Right renal cortex interstitium (tissue), 3 donors: ENCODE measurements at places on chromosomes 3 and 15.

DNA sequence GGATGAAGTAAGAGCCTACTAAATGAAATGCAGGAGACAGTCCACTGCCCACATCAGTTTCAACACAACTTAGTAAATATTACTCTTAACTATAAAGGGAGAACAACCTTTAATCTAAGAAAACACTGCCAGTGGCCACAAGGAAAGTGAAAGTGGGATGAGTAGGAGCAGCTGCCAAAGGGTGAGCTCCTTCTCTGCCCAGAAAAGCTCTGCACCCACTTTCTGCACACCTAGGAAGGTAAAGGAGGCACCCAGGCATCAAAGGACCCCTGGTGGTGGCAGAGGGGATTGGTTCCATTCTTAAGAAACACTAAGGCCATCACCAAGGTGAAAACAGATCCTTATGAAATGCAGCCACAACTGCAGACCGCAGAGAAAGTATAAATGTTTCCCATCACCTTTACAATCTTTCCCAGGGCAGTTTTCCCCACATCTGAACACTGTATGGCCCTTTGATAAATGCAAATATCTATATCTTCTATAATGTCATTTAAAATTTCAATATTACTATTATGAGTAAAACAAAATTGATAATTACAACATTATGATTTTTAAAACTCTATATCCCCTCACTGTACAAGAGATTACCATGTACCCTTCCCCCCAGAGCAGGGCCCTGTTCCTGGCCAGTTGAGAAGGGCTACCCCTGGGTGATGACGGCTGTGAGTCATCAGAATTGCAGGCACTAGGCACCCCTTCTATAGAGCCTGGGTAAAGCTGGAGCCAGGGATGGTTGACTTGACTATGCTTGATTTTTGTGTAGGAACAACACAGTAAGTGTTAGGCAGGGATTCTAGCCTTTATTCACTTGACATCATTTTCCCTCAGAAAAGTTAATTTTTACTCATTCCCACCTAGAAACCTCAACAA is 92.0 kb downstream of the SNRK start:
- DNase-seq, result no peak

- DNase-seq, result no peak
Measured at GRCh38 chr3:42184651-42185443, 81.1 kb downstream of the CCK start.

GRCh38 chr15:48031466-48031865 is 89.3 kb upstream of the SLC24A5 start:
- no peak for DNase-seq

GRCh38 chr15:81887912-81888311 is 157.9 kb downstream of the MEX3B start:
- DNase-seq, result no peak

- no peak for DNase-seq
Measured at GRCh38 chr3:130843441-130843840, 50.4 kb upstream of the ATP2C1 start.

- no peak for DNase-seq
Measured at GRCh38 chr3:183906234-183906921, 21.7 kb upstream of the PARL start.

DNA sequence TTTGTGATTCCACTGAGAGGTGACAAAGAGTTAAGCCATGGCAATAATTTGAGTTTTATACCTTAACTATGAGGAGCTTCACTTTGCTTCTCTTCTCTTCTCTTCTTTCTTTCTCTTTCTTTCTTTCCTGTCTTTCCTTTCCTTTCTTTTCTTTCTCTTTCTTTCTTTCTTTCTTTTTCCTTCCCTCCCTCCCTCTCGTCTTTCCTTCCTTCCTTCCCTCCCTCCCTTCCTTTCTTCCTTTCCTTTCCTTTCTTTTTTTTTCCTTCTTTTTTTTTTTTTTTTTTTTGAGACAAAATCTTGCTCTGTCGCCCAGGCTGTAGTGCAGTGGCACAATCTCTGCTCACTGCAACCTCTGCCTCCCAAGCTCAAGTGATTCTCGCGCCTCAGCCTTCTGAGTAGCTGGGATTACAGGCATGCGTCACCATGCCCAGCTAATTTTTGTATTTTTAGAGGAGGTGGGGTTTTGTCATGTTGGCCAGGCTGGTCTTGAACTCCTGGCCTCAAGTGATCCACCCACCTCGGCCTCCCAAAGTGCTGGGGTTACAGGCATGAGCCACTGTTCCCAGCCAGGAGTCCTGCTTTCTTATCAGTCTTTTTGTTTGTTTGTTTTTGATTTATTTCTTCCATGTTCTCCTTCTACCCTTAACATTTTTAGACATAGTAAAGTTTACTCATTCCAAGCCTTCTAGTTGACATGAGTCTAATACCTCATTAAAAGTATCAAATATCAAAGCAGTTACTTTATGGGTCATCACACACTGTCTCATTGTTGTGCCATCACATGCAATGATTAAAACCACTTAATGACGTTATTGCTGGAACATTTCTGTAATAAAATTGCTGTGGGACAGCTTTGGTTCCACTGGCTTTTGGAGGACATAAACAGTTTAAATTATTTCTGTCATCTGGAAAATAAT is 29.9 kb downstream of the SLC49A4 start:
- DNase-seq, result no peak

GRCh38 chr3:68136411-68136810 is 482.0 kb upstream of the SUCLG2 start:
- no peak for DNase-seq

DNA sequence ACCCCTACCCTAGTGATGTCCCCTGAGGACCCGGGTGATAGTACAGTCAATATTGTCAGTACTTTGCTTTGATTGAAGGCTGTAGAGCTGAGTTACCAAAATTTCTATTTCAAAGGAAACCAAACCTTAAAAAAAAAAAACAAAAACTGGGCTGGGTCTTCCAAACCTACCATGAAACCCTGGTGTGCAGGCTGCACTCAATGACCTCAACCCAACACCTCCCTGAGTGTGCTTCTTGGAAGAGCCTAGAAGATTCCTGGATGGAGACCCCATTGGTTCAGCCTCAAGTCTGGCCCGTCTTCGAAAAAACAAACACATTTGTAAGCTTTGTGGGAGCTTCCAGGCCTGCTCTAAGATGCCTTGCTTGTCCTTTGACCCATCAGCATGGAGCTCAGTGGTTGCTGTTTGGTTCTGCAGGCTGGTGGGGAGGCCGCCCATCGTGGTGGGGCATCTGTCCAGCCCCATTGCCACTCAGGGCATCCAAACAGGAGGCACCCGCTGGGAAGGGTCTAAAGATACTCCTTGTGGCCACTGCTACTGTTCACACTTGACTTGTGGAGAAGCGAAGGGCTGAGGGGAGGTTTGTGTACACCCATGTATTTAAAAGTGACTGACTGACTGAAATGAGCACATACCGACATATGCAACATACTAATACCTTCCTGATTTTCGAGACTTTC is 32.2 kb downstream of the CRTAP start:
- no peak for DNase-seq

DNA sequence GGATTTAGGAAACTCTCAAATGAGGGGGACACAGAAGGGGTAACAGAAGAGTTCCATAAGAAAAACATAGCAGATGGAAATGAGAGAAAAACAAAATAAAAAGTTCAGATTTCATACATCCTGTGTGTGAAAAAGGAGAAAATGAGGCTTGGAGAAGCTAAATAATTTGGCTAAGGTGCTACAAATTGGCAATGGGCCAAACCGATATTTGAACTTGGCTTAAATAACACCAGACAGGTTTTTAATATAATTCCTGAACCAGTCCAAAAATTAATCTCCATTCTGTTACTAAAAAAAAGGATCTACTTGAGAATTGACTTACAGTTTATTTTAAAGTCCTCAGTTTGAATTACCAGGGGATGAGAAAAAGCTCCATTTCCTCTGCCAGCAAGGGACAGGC is 342.9 kb upstream of the DPH6 start:
- no peak for DNase-seq

GRCh38 chr3:42780398-42780797 is 7.3 kb upstream of the CCDC13 start:
- DNase-seq, result no peak

- no peak for DNase-seq
Measured at GRCh38 chr15:68704496-68705021, 116.1 kb downstream of the ANP32A start.

DNA sequence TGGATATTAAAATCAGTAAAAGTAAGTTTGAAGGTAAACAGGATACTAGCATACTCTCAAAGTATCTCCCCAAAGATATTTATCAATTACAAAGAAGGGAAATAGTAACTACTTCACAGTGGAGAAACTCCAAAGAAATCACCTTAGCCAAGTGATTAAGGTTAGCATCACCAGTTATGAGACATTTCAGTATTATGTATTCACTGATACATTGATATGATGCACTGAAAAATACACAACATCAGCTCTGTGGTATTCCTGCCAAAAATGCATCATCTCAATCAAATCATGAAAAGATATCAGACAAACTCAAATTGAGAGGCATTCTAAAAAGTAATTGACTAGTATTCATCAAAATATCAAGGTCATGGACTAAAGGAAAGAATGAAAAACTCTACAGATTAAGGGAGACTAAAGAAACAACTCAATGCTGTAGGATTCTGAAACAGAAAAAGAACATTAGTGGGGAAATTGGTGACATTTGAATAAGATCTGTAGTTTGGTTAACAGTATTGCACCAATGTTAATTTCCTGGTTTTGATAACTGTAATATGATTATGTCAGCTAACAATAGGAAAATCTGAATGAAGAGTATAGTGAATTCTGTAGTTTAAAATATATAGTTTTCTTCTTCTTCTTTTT is 215.4 kb downstream of the UACA start:
- DNase-seq, result no peak

DNA sequence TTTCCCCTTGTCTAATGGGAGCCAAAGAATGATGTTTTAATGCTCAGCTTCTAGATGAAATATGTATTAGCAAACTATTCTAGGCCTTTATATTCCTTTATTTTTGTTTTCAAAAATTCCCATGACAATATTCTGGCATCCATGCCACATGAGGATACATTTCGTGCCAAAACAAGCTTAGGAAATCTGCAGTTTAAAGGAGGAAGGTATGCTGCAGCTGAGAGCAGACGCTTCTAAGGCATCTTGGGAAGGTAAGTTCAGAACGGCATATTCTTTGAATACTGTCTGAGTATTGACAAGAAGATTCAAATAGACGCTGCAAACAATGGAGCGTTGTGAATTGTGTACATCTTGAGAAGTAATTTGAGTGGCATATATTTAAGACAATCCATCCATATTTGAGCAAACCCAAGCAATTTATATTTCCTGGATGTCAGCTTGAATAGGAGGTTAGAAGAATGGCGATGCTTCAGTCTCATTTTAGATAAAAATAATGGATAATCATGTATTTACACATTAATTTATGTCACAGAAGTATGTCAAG is 158.6 kb downstream of the RAP2B start:
- no peak for DNase-seq

GRCh38 chr3:58946875-58947274 is 103.0 kb downstream of the CFAP20DC start:
- no peak for DNase-seq

- DNase-seq, result no peak
Measured at GRCh38 chr3:36597422-36597821, 166.9 kb downstream of the DCLK3 start.

- no peak for DNase-seq
Measured at GRCh38 chr15:92636908-92637481, 18.6 kb downstream of the FAM174B start.

DNA sequence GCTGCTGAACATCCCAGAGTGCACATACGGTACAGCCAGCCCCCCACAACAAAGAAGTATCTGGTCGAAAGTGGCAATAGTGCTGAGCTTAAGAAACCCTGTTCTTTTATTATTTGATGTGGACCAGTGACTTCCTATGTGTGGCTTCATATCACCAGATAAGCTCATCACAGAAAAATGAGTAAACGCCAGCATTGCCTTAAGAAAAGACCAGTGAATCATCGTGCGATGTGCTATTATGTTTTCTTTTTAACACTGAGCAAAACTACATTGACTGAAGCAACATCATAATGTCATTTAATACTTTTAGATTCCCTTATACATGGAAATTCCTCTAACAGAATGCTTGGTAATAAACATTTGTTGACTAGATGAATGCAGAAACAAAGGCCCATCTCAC is 45.2 kb upstream of the ARRDC4 start:
- no peak for DNase-seq

DNA sequence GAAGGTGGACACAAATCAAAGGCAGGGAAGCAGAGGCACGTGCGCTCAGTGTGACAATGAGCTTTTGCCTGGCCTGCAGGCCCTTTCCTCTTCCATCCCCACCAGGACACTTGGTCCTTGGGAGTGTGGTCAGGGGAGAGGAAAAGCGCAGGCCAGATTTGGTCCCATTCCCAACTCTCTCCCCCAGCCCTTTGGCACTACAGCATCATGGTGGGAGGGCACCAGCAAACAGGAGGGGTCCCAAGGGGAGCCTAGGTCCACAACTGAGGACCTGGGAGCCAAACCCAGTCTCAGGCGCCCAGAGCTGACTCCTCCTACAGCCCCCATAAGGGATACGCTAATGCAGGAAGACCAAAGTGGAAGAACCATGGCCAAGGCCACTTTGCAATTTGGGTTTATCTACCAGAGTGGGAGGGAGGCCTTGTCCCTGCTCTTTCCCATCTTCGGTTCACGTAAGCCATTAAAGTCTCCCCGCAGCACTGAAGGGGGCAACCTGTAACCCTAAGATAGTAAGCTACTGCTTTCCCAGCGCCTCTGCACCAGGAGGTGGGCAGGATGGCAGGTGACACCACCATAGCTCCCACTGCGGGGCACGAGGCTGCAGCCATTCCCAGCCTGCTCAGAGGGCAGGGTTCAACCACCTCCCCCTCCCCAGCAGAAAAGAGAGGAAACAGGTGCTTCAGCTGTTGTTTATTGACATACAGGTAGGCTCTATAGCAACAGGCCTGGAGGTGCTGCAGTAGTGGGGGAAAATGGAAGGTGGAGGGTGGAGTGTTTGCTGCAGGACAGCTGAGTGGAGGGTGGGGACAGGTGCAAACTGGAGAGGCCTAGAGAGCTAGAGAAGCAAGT is 993 bp upstream of the GRAMD2A start:
- DNase-seq, result no peak

DNA sequence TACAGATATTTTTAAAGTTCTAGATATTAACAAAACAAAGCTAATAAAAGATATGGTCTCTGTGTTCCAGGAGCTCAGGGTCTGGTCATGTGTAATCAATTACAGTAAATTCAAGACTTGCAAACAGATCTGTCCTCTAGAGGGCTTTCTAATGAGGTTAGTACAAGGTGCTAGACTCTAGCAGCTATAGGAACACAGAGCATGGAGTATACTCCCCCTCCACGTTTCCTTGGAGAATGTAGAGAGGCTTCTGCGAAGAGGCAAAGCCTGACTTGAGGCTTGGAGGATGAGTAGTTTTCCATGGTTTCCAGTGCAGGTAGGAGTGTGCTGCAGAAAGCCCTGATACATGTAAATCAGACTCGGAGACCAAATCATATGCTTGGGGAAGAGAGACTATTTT is 32.7 kb upstream of the DLG1 start:
- DNase-seq, result no peak

GRCh38 chr3:48739617-48739954 is 22.6 kb upstream of the IP6K2 start:
- no peak for DNase-seq

GRCh38 chr15:31252171-31252785 is 74.4 kb upstream of the KLF13 start:
- DNase-seq, result no peak

GRCh38 chr3:180223268-180223667 is 186.5 kb upstream of the PEX5L start:
- no peak for DNase-seq
